SJCRH30 (cell line): ENCODE measurements at places on chromosomes 7 and 10. TPM values are rescaled to one million over a fixed set of nuclear protein-coding genes. Genes with fewer than 3 reads are reported as not detected.

DNA sequence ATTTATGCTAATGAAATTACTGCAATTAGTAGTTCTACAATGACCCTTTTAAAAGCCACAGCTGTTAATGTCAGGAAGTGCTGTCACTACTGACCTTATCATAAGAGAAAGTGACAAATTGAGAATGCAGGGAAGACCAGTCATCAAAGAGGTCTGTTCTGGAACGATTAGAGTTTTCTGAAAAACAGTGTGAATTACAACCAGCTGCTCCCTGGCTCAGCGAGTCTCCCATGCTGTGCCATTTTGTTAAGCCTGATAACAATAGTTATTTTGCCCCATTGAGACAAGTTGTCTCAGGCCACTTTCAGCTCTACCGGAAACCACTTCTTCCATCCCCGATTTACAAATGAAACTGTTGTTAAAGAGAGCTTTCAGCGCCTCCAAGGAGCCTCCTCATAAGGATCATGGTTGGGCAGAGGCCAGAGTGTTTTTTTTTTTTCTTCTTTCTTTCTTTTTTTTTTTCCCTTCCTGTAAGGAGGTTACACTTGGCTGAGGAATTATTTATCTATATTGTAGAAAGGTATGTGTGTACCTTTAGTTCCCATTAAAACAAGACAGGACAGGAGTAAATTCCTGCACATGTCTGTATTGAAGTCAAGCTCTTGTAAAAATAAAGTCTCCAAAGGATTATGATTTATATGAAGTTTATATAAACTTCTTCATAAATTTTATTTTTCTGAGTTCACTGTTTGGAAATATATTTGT, 173.6 kb downstream of the CDCA7L start:
- H3K36me3 ChIP-seq: no peaks in the 10 kb centered on the region
- no peak overlapping the region for H3K4me3 ChIP-seq
- 0 out of 2 replicates have a peak, but pooled peaks cover 3% of the 10 kb centered on the region for H3K4me1 ChIP-seq
- no peak overlapping the region for H3K27ac ChIP-seq
- DNase-seq: no peak
- no peaks in the 10 kb centered on the region for H3K27me3 ChIP-seq

MYOZ1 gene
- total RNA-seq: 0.26 and 0.84 TPM in 2 replicates

MYO1G gene
- total RNA-seq: 0.30 and 0.33 TPM in 2 replicates

GRCh38 chr10:105950410-105950809, 1214.1 kb downstream of the SORCS1 start:
- no peaks in the 10 kb centered on the region for H3K36me3 ChIP-seq
- DNase-seq: peak; percentile 66

SP8 gene
- total RNA-seq: 2.5 and 2.8 TPM in 2 replicates

PPP1R9A gene
- 16.2 and 21.8 TPM in 2 replicates for total RNA-seq

CDK1 gene
- 178 and 209 TPM in 2 replicates for total RNA-seq

SEMA3C gene
- total RNA-seq: 37.0 and 39.3 TPM in 2 replicates

UPK3BL2 gene
- 2.8 and 3.7 TPM in 2 replicates for total RNA-seq

LAMB1 gene
- total RNA-seq: 100 and 106 TPM in 2 replicates

GRCh38 chr10:122849900-122850605, 4.4 kb upstream of the CUZD1 start:
- H3K4me1 ChIP-seq: peaks cover 67% of the 10 kb centered on the region
- H3K27me3 ChIP-seq: no peaks in the 10 kb centered on the region
- H3K4me3 ChIP-seq: no peak overlapping the region
- no peak for DNase-seq

IL15RA gene
- total RNA-seq: not detected in 2 replicates

DNA sequence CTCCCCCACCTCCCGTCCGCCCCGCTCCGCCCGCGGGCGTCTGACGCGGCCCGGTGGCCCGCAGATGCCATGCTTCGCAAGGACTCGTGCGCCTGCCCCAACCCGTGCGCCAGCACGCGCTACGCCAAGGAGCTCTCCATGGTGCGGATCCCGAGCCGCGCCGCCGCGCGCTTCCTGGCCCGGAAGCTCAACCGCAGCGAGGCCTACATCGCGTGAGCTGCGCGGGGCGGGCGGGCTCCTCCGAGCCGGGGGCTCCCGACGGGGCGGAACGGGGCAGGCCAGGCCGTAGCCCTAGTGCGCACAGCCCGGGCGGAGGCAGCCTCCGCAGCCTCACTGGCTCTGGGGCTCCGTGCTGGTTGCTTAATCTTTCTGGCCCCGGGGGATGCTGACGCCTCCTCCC, 2.8 kb downstream of the ASIC3 start:
- H3K27me3 ChIP-seq: no peaks in the 10 kb centered on the region
- H3K36me3 ChIP-seq: no peaks in the 10 kb centered on the region
- H3K27ac ChIP-seq: no peak overlapping the region
- H3K4me3 ChIP-seq: no peak overlapping the region

TMEM273 gene
- total RNA-seq: 2.1 and 2.5 TPM in 2 replicates

GRCh38 chr7:131370523-131370968, 42.9 kb downstream of the MKLN1 start:
- peak; percentile 27 for DNase-seq
- peaks cover 9% of the 10 kb centered on the region for H3K4me1 ChIP-seq
- no peaks in the 10 kb centered on the region for H3K27me3 ChIP-seq
- H3K4me3 ChIP-seq: no peak overlapping the region
- H3K27ac ChIP-seq: no peak overlapping the region

DNA sequence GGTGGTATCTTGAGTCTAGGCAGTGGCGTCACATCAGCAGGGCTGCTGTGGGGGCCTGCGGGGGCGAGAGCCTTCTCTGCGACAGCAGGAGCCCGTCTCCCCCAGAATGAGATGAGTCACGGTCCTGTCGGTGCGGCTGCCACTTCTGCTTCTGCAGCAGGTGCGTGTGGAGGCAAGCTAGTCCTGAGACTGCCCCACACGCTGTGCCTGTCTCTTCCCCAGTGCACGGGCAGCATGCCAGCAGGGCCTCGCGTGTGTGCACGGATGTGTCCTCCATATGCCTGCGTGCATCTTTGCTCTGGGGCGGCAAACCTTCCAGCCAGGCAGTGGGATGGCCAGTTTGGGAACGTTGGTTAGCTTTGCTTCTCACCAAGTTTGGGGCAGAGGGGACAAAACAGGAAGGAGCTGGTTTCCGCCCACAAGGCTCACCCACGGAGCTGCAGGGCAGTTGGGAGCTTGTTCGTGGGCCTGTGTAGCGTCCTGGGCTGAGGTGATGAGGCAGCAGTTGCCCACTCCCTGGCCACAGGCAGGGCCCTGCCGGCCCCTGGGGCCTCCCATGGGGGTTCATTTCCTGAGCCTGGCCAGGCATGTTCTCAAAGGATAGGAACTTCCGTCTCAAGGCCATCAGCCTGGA, 60.8 kb upstream of the PPIF start:
- no peak overlapping the region for H3K4me3 ChIP-seq
- H3K27me3 ChIP-seq: no peaks in the 10 kb centered on the region
- DNase-seq: peak; percentile 66
- peaks cover 3% of the 10 kb centered on the region; the same call in 1 of the 2 replicates for H3K4me1 ChIP-seq
- H3K27ac ChIP-seq: no peak overlapping the region

DNA sequence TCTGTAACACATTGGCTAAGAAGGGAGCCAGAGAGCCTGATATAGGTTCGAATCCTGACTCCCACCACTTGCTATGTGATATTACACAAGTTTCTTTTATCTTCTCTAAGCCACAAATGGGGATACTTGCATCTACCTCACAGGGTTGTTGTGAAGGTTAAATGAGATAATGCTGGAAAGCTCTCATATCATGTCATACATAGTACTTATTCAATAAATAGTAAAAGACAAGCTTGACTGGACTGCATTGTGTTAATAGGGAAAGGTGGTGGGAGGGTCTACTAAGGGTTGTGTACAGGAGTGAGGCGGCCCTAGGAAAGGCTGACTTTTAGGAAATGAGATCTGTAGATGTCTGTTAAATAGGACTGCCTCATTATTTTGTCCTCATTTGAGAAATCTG, 35.8 kb upstream of the DNMBP start:
- no peaks in the 10 kb centered on the region for H3K36me3 ChIP-seq
- DNase-seq: no peak
- H3K27ac ChIP-seq: no peak overlapping the region
- H3K4me1 ChIP-seq: no peaks in the 10 kb centered on the region; the same call in 1 of the 2 replicates
- H3K27me3 ChIP-seq: no peaks in the 10 kb centered on the region
- H3K4me3 ChIP-seq: no peak overlapping the region

DGKI gene
- total RNA-seq: 0.05 TPM in 1 of 2 replicates, not detected in the other

- DNase-seq: no peak
- H3K4me3 ChIP-seq: no peak overlapping the region
- H3K4me1 ChIP-seq: no peaks in the 10 kb centered on the region
Observed at GRCh38 chr10:19629567-19629966, 186.7 kb upstream of the PLXDC2 start.

DNA sequence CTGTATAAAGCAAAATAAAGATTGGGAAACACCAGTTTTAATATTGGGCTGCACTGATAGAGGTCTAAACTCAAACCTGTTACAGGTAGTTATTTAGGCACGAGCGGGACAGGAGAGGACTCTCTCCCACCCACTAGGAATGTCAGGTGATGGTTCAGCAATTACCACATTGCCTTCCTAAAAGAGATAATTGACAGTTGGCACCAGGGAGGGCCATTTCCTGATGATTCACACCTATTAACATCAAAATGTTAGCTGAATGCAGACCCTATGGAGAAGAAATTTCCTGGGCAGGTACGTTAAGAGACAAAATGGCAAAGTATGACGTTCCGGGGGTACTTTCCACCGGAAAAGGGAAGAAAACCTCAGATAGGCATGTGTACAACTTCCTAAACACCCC, 272.6 kb downstream of the SDHAF3 start:
- H3K27me3 ChIP-seq: no peaks in the 10 kb centered on the region
- H3K36me3 ChIP-seq: no peaks in the 10 kb centered on the region
- no peak overlapping the region for H3K27ac ChIP-seq
- no peak overlapping the region for H3K4me3 ChIP-seq
- no peaks in the 10 kb centered on the region for H3K4me1 ChIP-seq
- DNase-seq: no peak

CAV1 gene
- 22.2 and 23.7 TPM in 2 replicates for total RNA-seq

FOXI2 gene
- total RNA-seq: not detected in 2 replicates

DNA sequence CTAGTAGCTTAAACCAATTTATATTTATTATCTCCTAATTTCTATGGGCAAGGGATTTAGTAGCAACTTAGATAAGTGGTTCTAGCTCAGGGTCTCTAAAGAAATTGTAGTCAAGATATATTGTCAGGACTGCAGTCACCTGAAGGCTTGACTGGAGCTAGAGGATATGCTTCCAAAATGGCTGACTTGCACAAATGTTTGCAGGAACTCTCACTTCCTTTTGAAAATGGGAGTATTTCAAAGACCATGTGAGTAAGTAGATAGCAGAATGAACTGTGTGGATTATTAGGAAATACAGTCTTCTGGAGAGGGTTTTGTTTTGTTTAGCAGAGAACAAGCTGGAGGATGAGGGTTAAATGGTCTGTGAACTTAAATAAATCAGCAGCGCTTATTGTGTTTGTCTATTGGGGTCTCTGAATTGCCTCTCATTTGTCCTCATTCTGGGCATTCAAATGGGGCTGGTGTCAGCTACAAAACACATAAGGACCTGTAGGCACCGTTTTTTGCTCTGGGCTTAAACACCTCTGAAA, 524.6 kb downstream of the LRMDA start:
- no peak overlapping the region for H3K4me3 ChIP-seq
- H3K36me3 ChIP-seq: no peaks in the 10 kb centered on the region
- no peaks in the 10 kb centered on the region for H3K4me1 ChIP-seq
- DNase-seq: no peak

GRCh38 chr7:132558815-132559214, 17.5 kb downstream of the PLXNA4 start:
- H3K36me3 ChIP-seq: no peaks in the 10 kb centered on the region
- no peaks in the 10 kb centered on the region for H3K27me3 ChIP-seq
- no peaks in the 10 kb centered on the region for H3K4me1 ChIP-seq
- no peak overlapping the region for H3K27ac ChIP-seq
- DNase-seq: no peak

DNA sequence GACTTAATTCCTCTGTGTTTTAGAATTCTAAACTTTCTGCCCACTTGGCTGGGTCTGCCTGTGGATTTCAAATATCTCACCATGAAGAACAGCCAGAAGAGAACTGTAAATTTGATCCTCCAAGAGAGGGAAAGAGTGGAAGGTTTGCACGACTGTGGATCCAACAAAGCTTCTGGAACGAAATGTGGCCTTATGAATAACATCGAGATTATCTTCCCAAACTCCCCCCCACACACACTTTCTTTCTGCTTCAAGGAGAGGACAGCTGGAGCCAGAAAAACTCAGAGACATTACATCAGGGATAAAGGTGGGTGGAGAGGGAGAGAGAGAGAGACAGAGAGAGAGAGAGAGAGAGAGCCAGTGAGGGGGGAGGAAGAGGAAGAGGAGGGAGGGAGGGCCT, 570.1 kb upstream of the MGMT start:
- H3K27me3 ChIP-seq: no peaks in the 10 kb centered on the region
- H3K27ac ChIP-seq: peak overlapping the region; percentile 63
- peak; percentile 20 for DNase-seq
- H3K36me3 ChIP-seq: no peaks in the 10 kb centered on the region

- H3K27ac ChIP-seq: no peak overlapping the region
- H3K4me1 ChIP-seq: no peaks in the 10 kb centered on the region
- H3K4me3 ChIP-seq: no peak overlapping the region
- no peaks in the 10 kb centered on the region; the same call in 1 of the 2 replicates for H3K27me3 ChIP-seq
- no peaks in the 10 kb centered on the region for H3K36me3 ChIP-seq
- DNase-seq: no peak
Observed at GRCh38 chr7:122913608-122914007, 27.3 kb upstream of the CADPS2 start.

DNAJB9 gene
- 18.4 and 18.5 TPM in 2 replicates for total RNA-seq

GRCh38 chr7:101066141-101066832, 19.0 kb upstream of the TRIM56 start:
- no peak overlapping the region for H3K27ac ChIP-seq
- H3K27me3 ChIP-seq: peaks cover 14% of the 10 kb centered on the region
- no peak overlapping the region for H3K4me3 ChIP-seq
- peaks cover 12% of the 10 kb centered on the region; the same call in 1 of the 2 replicates for H3K4me1 ChIP-seq
- DNase-seq: peak; percentile 58

GJC3 gene
- not detected in 2 replicates for total RNA-seq

GRCh38 chr10:7477538-7478334, 66.9 kb upstream of the SFMBT2 start:
- no peak for DNase-seq
- H3K27ac ChIP-seq: no peak overlapping the region
- H3K36me3 ChIP-seq: no peaks in the 10 kb centered on the region
- no peak overlapping the region for H3K4me3 ChIP-seq
- H3K4me1 ChIP-seq: no peaks in the 10 kb centered on the region

DNA sequence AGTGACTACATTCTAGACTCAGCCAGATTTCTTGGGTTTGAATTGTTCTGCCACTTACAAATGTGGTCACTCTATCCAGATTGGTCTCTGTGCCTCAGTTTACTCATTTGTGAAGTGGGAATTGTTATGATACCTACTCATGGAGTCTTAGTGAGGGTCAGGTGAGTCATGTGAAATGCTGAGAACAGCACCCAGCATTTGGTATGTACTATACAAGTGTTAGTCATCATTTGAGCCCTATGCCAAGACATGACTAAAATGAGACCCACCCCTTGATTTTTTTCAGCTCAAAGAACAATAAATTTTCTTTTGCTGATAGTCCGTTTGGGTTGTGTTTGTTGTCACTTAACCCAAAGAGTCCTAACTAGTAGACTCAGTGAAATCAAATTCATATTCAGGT, 92.8 kb downstream of the CHN2 start:
- H3K4me1 ChIP-seq: peaks cover 51% of the 10 kb centered on the region
- no peaks in the 10 kb centered on the region for H3K36me3 ChIP-seq
- H3K27ac ChIP-seq: no peak overlapping the region
- H3K4me3 ChIP-seq: no peak overlapping the region

GRCh38 chr10:129305046-129305445, 162.0 kb upstream of the MGMT start:
- H3K36me3 ChIP-seq: no peaks in the 10 kb centered on the region
- H3K27ac ChIP-seq: no peak overlapping the region
- H3K4me1 ChIP-seq: no peaks in the 10 kb centered on the region
- H3K4me3 ChIP-seq: no peak overlapping the region

GRCh38 chr10:121683816-121684215, 85.6 kb upstream of the FGFR2 start:
- no peak overlapping the region for H3K4me3 ChIP-seq
- peaks cover 50% of the 10 kb centered on the region for H3K4me1 ChIP-seq
- no peaks in the 10 kb centered on the region for H3K36me3 ChIP-seq
- H3K27ac ChIP-seq: peak overlapping the region; percentile 93
- no peaks in the 10 kb centered on the region for H3K27me3 ChIP-seq

MYL10 gene
- 3.9 and 4.1 TPM in 2 replicates for total RNA-seq
